ENCODE measurements at places on chromosomes 5 and 9.

- H3K27ac ChIP-seq = no peak overlapping the region
- H3K27me3 ChIP-seq = no peaks in the 10 kb centered on the region
- H3K36me3 ChIP-seq = no peaks in the 10 kb centered on the region
- no peak overlapping the region for H3K4me3 ChIP-seq
- DNase-seq = no peak
These were observed 83.6 kb downstream of the ANXA2R start for GRCh38 chr5:42956551-42956950.

GRCh38 chr5:41736641-41737040 lies 133.6 kb downstream of the OXCT1 start:
- no peak overlapping the region for H3K4me3 ChIP-seq
- no peak for DNase-seq
- peaks cover 19% of the 10 kb centered on the region for H3K36me3 ChIP-seq
- H3K4me1 ChIP-seq = no peaks in the 10 kb centered on the region
- H3K27ac ChIP-seq = no peak overlapping the region
- H3K27me3 ChIP-seq = no peaks in the 10 kb centered on the region

- peaks cover 38% of the 10 kb centered on the region for H3K4me1 ChIP-seq
- DNase-seq = no peak
- H3K36me3 ChIP-seq = no peaks in the 10 kb centered on the region
- no peaks in the 10 kb centered on the region for H3K27me3 ChIP-seq
- peak overlapping the region; percentile 95 for H3K27ac ChIP-seq
These were observed 754 bp downstream of the VDAC1 start for GRCh38 chr5:134003817-134004625.

- no peak for DNase-seq
- no peak overlapping the region for H3K27ac ChIP-seq
- H3K4me3 ChIP-seq = no peak overlapping the region
- no peaks in the 10 kb centered on the region for H3K4me1 ChIP-seq
These were observed 32.5 kb upstream of the ALDOB start for GRCh38 chr9:101468116-101468515.

- no peak overlapping the region for H3K27ac ChIP-seq
- no peak overlapping the region for H3K4me3 ChIP-seq
- peaks cover 71% of the 10 kb centered on the region for H3K27me3 ChIP-seq
These were observed 16.1 kb upstream of the NEUROG1 start for GRCh38 chr5:135551593-135552447.

- no peaks in the 10 kb centered on the region for H3K36me3 ChIP-seq
- peaks cover 15% of the 10 kb centered on the region for H3K27me3 ChIP-seq
- no peak for DNase-seq
- peaks cover 5% of the 10 kb centered on the region for H3K4me1 ChIP-seq
- H3K27ac ChIP-seq = no peak overlapping the region
- H3K4me3 ChIP-seq = peak overlapping the region; percentile 72
These were observed 880.9 kb upstream of the SEMA6A start for GRCh38 chr5:117455236-117456233.

GRCh38 chr5:51414516-51414915 lies 31.3 kb downstream of the ISL1 start:
- no peaks in the 10 kb centered on the region for H3K27me3 ChIP-seq
- H3K4me1 ChIP-seq = no peaks in the 10 kb centered on the region
- no peak overlapping the region for H3K27ac ChIP-seq
- no peaks in the 10 kb centered on the region for H3K36me3 ChIP-seq
- no peak overlapping the region for H3K4me3 ChIP-seq

- no peaks in the 10 kb centered on the region for H3K4me1 ChIP-seq
- H3K27ac ChIP-seq = no peak overlapping the region
- no peaks in the 10 kb centered on the region for H3K36me3 ChIP-seq
- DNase-seq = no peak
These were observed 159.5 kb upstream of the GRAMD2B start for GRCh38 chr5:126263591-126264184.

DNA sequence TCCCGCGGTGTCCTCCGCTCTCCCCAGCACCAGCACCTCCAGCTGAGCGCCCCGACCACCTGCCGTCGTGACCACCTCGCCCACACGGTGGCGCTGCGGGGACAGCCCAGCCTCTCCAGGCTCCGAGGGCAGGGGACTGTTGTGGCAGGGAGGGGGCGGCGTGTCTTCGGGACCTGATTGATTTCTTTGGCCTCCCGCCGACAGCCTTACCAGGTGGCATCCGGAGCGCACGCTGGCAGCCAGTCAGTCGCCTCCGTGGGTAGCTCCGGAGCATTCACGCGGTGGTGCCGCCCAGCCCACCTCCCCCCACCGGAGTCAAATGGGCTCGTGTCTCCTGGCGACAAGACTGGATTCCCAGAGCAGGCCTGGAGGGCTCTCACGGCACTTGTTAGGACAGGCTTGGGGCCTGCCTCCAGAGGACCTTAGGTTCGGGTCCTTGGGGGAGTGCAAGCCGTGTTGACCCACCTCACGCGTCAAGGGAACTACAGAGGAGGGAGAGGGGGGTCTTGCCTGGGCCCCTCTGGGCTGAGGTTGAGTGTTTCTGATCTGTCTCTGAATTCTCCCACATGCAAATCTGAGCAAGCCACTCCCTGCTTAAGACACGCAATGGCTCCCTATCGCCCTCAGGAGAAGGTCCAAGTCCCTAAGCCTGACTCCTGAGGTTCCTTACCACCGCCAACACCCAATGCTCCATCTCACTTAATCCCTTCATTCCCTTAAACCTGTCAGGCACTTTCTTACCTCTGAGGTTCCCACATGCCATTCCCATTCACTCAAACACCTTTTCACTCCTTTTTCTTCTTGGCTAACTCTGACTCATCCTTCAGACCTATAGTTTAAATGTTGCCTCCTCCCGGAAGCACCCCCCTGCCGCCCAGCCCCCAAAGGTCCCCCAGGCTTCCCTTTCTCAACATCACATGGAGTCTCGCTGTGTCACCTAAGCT lies 51.2 kb upstream of the GGTA1 start:
- H3K27ac ChIP-seq = no peak overlapping the region
- H3K36me3 ChIP-seq = no peaks in the 10 kb centered on the region

DNA sequence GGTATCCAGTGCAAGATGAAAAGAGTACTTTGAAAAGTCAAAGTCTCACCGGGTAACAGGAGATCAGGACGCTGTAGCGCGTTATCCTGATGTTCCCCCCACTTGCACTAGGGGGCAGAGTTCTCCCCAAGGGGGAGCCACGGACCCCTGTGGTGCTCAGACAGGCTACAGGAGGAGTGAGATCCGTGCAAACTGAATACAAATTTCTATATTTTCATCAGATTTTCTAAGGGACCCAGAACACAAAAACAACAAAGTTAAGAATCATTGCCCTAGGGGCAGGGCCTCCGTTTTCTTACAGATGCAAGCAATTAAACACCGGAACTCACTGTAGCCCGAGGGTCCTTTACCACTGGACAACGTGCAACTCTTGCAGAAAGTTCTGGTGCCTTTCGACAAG lies 2.0 kb downstream of the MYO10 start:
- H3K27ac ChIP-seq = no peak overlapping the region
- H3K27me3 ChIP-seq = peaks cover 64% of the 10 kb centered on the region
- no peak for DNase-seq
- H3K4me3 ChIP-seq = no peak overlapping the region
- peaks cover 2% of the 10 kb centered on the region for H3K36me3 ChIP-seq
- H3K4me1 ChIP-seq = peaks cover 11% of the 10 kb centered on the region

GRCh38 chr9:120652934-120653333 lies 61.3 kb downstream of the MEGF9 start:
- no peak for DNase-seq
- H3K4me3 ChIP-seq = no peak overlapping the region
- peaks cover 6% of the 10 kb centered on the region for H3K4me1 ChIP-seq
- H3K36me3 ChIP-seq = peaks cover 4% of the 10 kb centered on the region
- H3K27ac ChIP-seq = no peak overlapping the region

- peaks cover 12% of the 10 kb centered on the region for H3K27me3 ChIP-seq
- no peaks in the 10 kb centered on the region for H3K36me3 ChIP-seq
- no peak for DNase-seq
- H3K4me1 ChIP-seq = peaks cover 42% of the 10 kb centered on the region
- peak overlapping the region; percentile 78 for H3K27ac ChIP-seq
- no peak overlapping the region for H3K4me3 ChIP-seq
These were observed 33.2 kb downstream of the C9orf50 start for GRCh38 chr9:129587487-129588262.

DNA sequence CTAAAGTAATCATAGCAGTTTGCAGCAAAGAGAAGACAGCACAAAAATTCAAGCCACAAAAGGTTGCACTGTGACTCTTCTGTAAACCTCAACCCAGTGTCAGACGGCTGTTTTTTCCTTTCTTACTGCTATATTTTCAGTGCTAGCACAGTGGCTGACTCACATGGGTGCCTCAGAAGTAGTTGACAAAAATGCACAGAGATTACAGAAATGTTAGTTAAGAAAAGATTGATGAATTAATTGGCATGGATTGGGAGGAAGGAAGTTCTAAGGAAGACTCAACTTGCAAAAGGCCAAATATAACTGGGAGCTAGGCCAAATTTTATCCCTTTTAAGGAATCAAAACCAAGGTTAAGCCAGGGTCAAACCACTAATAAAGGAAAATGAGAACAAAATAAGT lies 43.7 kb upstream of the ITGA1 start:
- no peaks in the 10 kb centered on the region for H3K36me3 ChIP-seq
- DNase-seq = no peak
- peak overlapping the region; percentile 46 for H3K4me3 ChIP-seq

- DNase-seq = no peak
- no peaks in the 10 kb centered on the region for H3K36me3 ChIP-seq
- peaks cover 6% of the 10 kb centered on the region for H3K27me3 ChIP-seq
These were observed 84.8 kb downstream of the ADAMTS2 start for GRCh38 chr5:179260324-179261070.

- peaks cover 3% of the 10 kb centered on the region for H3K36me3 ChIP-seq
- H3K4me1 ChIP-seq = peaks cover 33% of the 10 kb centered on the region
- no peaks in the 10 kb centered on the region for H3K27me3 ChIP-seq
- no peak overlapping the region for H3K4me3 ChIP-seq
- DNase-seq = no peak
These were observed 8.1 kb downstream of the POLK start for GRCh38 chr5:75519761-75520160.

- no peak overlapping the region for H3K27ac ChIP-seq
- no peaks in the 10 kb centered on the region for H3K36me3 ChIP-seq
- H3K4me1 ChIP-seq = peaks cover 5% of the 10 kb centered on the region
- H3K27me3 ChIP-seq = peaks cover 11% of the 10 kb centered on the region
- DNase-seq = no peak
- H3K4me3 ChIP-seq = no peak overlapping the region
These were observed 117.4 kb downstream of the WNK2 start for GRCh38 chr9:93301291-93301811.

DNA sequence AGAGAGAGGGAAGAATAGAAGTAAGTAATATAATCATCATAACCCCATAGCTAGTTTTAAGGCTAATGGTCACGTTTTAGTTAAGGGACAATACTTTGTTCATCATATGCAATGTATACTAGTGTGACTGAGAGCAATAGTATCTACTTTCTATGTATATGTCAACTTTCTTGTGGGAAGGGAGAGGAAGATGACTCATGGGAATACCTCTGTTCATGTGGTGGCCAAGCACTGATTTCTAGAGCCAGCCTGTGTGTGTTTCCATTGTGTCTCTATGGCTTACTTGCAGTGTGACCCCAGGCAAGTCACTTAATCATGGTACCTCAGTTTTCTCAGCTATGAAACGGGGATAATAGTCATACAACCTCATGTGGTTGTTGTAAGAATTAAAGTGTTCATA lies 639.6 kb downstream of the CETN3 start:
- H3K27me3 ChIP-seq = no peaks in the 10 kb centered on the region
- H3K4me1 ChIP-seq = no peaks in the 10 kb centered on the region
- H3K27ac ChIP-seq = no peak overlapping the region
- DNase-seq = no peak
- no peaks in the 10 kb centered on the region for H3K36me3 ChIP-seq

DNA sequence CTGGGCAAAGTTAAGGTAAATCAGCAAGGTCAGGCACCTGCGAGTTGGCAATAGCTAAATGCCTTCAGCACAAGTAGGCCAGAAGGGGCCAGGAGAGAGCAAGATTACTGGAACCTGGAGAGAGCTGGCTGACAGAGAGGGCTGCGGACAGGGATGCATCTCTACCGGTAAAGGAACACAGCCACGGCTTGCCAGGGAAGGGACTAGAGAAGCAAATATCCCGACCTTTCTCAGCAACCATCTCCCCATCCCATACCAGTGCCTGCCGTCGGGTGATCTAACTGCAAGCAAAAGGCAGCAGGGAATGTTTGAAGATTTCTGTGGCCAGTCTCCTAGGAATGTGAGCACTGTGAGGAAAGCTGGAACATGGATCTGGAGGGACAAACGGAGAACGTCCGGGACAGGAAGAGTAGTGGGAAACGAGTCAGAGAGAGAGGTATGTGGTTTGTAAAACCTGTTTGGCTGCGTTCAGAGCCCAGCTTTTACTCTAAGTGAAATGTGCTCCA lies 15.9 kb upstream of the ABLIM3 start:
- no peak overlapping the region for H3K27ac ChIP-seq
- H3K36me3 ChIP-seq = peaks cover 2% of the 10 kb centered on the region
- H3K27me3 ChIP-seq = peaks cover 76% of the 10 kb centered on the region
- no peak overlapping the region for H3K4me3 ChIP-seq
- peaks cover 2% of the 10 kb centered on the region for H3K4me1 ChIP-seq

DNA sequence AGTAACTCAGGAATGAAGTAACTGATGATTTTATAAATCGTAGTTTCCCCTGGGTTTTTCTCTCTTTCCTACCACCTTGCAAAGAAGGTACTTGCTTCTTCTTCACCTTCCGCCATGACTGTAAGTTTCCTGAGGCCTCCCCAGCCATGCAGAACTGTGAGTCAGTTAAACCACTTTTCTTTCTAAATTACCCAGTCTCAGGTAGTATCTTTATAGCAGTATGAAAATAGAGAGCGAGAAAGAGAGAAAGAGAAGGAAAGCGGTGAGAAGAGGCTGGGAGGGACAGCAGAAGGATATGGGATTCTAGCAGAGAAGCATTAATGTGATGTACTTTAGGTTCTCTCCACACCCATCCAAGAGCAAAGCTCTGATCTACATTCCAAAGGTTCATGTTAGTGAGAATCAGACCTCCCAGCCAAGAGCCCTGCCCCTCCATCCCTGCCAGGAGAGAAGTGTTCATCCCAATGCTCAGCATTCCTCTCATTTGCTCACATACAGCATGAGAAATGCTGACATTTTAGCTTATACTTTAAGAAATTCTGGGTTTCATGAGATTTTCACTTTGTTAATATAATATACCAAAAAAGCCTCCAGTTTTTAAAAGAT lies 185.0 kb upstream of the PTGER4 start:
- H3K4me1 ChIP-seq = peaks cover 5% of the 10 kb centered on the region
- H3K36me3 ChIP-seq = no peaks in the 10 kb centered on the region
- H3K27me3 ChIP-seq = no peaks in the 10 kb centered on the region

- no peak for DNase-seq
- peaks cover 2% of the 10 kb centered on the region for H3K4me1 ChIP-seq
- no peak overlapping the region for H3K4me3 ChIP-seq
- peaks cover 3% of the 10 kb centered on the region for H3K36me3 ChIP-seq
- peaks cover 11% of the 10 kb centered on the region for H3K27me3 ChIP-seq
These were observed 316.3 kb downstream of the MCTP1 start for GRCh38 chr5:94968507-94969095.

GRCh38 chr9:16732546-16732945 lies 137.9 kb downstream of the BNC2 start:
- peaks cover 3% of the 10 kb centered on the region for H3K27me3 ChIP-seq
- H3K36me3 ChIP-seq = no peaks in the 10 kb centered on the region
- H3K4me3 ChIP-seq = no peak overlapping the region
- H3K4me1 ChIP-seq = no peaks in the 10 kb centered on the region
- no peak for DNase-seq

Data from T-helper 17 cell (primary cell).